Upper lobe of left lung (tissue), 6 donors: ENCODE measurements at places on chromosomes 7 and 10. TPM values are rescaled to one million over a fixed set of nuclear protein-coding genes. Genes with fewer than 3 reads are reported as not detected.

GRCh38 chr10:44607116-44607515 is 222.2 kb upstream of the CXCL12 start:
- no peak overlapping the region for H3K4me3 ChIP-seq
- H3K27ac ChIP-seq, result no peak overlapping the region
- no peaks in the 10 kb centered on the region for H3K27me3 ChIP-seq
- DNase-seq, result no peak

DNA sequence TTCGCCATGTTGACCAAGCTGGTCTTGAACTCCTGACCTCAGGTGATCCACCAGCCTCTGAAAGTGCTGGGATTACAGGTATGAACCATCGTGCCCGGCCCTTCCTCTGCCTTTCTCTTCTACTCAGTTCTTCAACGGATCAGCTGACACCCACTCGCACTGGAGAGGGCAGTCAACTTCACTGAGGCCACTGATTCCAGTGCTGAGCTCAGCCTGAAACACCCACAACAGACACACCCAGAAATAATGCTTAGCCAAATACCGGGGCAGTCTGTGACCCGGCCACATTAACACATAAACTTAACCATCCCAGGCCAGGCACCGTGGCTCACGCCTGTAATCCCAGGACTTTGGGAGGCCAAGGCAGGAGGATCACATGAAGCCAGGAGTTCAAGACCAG is 119.3 kb upstream of the CHST15 start:
- H3K36me3 ChIP-seq, result no peaks in the 10 kb centered on the region
- H3K4me3 ChIP-seq, result no peak overlapping the region
- H3K4me1 ChIP-seq, result no peaks in the 10 kb centered on the region
- no peaks in the 10 kb centered on the region for H3K27me3 ChIP-seq
- no peak overlapping the region for H3K27ac ChIP-seq
- no peak for DNase-seq

DNA sequence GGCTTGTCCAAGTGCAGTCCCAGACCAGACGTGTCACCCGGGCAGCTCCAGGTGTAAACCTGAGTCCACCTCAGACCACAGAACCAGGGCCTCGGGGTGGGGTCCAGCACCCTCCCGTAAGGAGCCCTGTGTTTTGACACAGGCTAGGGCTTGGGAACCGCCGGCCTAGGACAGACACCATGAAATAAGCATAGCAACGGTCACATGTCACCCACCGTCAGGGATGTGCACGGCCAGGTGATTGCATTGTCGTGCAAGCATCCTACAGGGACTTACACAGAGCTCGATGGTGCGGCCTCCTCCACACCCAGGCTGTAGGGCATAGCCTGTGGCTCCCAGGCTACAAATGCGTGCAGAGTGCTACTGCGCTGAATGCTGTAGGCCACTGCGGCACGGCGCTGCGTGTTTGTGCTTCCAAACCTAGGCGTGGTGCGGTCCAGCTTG is 10.6 kb downstream of the ZFAND2A start:
- peaks cover 54% of the 10 kb centered on the region for H3K36me3 ChIP-seq
- no peaks in the 10 kb centered on the region for H3K4me1 ChIP-seq
- H3K4me3 ChIP-seq, result no peak overlapping the region
- no peak overlapping the region for H3K27ac ChIP-seq
- no peak for DNase-seq

GDF2 gene
- total RNA-seq, result not detected

DNA sequence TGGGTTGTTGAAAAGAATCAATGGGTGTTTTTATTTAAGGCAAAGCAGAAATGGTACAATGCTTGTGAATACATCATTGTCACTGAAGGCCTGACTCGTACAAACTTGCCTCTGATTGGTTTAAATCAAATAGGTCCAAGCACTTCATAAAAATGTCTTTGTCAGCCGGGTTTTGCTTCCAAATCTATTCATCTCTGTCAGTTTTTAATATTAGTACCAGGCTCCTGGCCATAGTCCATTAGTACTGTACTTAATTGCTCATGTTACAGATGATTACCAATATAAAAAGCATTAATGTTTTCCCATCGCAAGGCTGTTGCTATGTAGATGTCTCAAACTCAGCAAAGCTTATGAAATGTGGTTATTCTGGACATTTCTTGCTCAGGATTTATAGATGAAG is 171.9 kb downstream of the ARID5B start:
- H3K27me3 ChIP-seq, result no peaks in the 10 kb centered on the region
- H3K4me3 ChIP-seq, result no peak overlapping the region
- DNase-seq, result no peak

DNA sequence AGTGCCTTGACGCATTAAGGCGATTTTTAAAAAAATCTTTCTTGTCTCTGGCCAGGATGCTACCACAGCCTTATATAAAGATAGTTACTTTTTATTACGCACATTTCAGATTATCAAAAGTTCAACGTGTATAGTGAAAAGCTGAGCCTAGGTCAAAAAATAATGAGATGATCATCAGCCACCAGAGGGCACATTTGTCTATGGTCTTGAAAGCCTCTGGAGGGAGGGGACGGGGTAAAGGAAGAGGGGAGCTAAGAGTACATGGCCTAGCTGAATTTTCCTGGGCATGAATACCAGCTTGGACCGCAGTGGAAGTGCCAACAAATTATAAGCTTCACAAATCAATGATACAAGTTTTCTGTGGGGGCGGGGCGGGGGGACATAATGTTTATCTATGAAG is 285.9 kb upstream of the SMIM30 start:
- H3K4me3 ChIP-seq, result no peak overlapping the region
- no peak overlapping the region for H3K27ac ChIP-seq
- no peaks in the 10 kb centered on the region for H3K36me3 ChIP-seq
- no peaks in the 10 kb centered on the region for H3K4me1 ChIP-seq

PNLIPRP3 gene
- total RNA-seq, result 0.20 TPM

PKD2L1 gene
- total RNA-seq, result 8.1 TPM

DNA sequence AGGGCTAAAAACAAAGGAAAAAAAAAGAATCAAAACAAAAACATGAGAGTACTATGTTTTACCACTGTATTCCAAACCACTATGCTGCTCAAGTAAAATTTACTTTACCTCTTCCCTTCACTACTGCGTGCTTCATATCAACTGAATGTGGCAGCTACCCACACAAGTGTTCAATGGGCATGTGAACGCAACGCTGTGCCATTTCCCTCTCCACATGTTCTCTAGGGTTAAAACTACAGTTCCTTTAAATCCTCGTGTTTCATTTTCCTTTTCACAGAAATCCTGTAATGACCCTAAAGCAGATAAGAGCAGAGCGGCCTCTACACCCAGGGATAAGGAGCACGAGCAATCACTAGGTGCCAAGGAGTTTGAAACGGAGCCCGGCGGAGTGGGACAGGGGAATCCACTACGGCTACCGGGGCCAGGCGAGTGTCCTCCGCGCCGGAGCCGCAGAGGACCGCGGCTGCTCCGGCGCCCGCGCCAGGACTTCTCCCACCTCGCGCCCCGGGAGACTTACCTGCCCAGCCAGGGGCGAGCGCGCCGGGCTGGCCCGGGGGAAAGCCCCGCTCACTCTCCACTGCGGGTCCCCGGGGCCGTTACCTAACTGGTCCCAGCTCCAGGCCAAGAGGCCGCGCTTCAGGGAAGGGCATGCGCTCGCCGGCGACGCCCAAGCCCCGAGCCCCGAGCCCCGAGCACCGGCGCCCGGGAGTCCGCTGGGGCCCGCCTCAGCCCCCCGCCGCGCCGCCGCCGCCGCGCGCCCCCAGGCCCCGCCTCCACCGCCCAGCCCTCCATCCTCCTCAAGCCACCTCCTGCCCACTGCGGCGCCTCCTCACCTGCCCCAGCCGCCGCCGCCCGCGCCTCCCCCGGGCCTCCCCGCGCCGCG is 711 bp downstream of the NAMPT start:
- peaks cover 39% of the 10 kb centered on the region for H3K4me1 ChIP-seq
- peak overlapping the region; percentile 99 for H3K27ac ChIP-seq
- peak overlapping the region; percentile 82 for H3K4me3 ChIP-seq
- no peaks in the 10 kb centered on the region for H3K27me3 ChIP-seq
- H3K36me3 ChIP-seq, result no peaks in the 10 kb centered on the region

DNA sequence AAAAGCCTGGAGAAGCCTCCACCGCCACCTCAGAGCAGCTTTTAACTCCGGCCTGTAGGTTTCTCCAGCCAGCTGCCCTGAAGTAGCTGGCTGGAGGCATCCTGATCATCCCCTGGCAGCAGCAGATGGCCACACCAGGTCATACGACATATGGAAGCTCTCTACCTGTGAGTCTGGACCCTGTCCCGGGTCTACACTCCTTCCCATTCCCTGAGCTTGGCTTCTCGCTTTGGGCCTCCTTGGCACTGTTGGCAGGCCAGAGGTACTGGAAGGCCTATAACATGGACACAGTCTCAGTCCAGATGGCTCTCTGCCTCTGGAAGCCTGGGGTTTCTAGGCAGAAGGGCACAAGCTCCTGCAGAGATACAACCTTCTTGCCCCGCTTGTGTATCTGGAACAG is 43.5 kb upstream of the TRIM8 start:
- DNase-seq, result no peak
- no peaks in the 10 kb centered on the region for H3K36me3 ChIP-seq
- no peak overlapping the region for H3K4me3 ChIP-seq
- no peaks in the 10 kb centered on the region for H3K27me3 ChIP-seq
- H3K4me1 ChIP-seq, result peaks cover 50% of the 10 kb centered on the region

PPP1R17 gene
- not detected for total RNA-seq

DNA sequence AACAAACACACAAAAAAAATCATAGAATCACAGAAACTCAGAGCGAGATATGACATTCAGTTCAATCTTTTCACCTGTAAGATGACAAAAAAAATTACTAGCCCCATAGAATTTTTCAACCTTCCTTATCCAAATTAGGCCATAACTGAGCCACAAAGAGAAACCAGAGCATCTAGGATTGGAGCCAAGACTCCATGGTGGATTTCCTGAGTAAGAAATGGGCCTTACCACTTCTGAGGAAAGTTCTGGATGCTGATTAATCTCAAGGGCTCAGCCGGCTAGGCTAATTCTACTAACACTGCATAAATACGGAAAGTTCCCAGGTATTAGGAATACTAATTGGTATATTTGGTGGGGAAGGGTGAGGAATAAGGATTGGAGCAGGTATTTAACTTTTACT is 16.8 kb downstream of the LIPM start:
- H3K4me3 ChIP-seq, result no peak overlapping the region
- no peak for DNase-seq
- no peaks in the 10 kb centered on the region for H3K27me3 ChIP-seq
- no peaks in the 10 kb centered on the region for H3K36me3 ChIP-seq

AOC1 gene
- not detected for total RNA-seq

- H3K4me3 ChIP-seq, result no peak overlapping the region
- H3K27ac ChIP-seq, result no peak overlapping the region
These were observed 114.4 kb upstream of the AOAH start for GRCh38 chr7:36838616-36839225.

HMX3 gene
- not detected for total RNA-seq
